ACHN (cell line): ENCODE measurements at places on chromosomes 11 and 22.

- DNase-seq: peak; percentile 48
Measured at GRCh38 chr11:119055901-119056300, 1.1 kb downstream of the HYOU1 start.

DNA sequence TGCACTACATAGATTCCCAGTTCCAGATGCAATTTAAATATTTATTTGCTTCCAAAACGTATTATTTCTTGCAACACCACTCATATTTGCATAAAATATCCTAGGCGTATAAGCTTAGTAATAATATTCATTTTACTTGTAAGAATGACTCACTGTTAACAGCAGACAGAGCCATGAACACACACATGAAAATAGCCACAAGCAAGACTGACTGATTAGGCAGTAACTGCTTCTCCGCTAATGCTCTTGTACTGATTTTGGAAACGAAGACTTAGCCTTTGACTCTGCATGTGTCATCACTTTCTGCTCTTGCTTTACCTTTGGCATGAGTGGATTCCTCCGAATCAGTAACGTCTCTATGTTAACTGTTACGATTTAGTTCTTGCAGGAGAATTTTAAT is 6.0 kb downstream of the OR10Q1 start:
- no peak for DNase-seq

- DNase-seq: no peak
Measured at GRCh38 chr22:31947296-31947695, 3.0 kb downstream of the YWHAH start.

- DNase-seq: no peak
Measured at GRCh38 chr11:97620007-97620406, 1230.2 kb downstream of the JRKL start.

- no peak for DNase-seq
Measured at GRCh38 chr11:65432100-65432650, 9.6 kb downstream of the NEAT1 start.

- DNase-seq: peak; percentile 34
Measured at GRCh38 chr11:117443266-117444186, 115.9 kb downstream of the CEP164 start.

GRCh38 chr11:125569915-125570621 is 791 bp downstream of the EI24 start:
- DNase-seq: peak; percentile 2

DNA sequence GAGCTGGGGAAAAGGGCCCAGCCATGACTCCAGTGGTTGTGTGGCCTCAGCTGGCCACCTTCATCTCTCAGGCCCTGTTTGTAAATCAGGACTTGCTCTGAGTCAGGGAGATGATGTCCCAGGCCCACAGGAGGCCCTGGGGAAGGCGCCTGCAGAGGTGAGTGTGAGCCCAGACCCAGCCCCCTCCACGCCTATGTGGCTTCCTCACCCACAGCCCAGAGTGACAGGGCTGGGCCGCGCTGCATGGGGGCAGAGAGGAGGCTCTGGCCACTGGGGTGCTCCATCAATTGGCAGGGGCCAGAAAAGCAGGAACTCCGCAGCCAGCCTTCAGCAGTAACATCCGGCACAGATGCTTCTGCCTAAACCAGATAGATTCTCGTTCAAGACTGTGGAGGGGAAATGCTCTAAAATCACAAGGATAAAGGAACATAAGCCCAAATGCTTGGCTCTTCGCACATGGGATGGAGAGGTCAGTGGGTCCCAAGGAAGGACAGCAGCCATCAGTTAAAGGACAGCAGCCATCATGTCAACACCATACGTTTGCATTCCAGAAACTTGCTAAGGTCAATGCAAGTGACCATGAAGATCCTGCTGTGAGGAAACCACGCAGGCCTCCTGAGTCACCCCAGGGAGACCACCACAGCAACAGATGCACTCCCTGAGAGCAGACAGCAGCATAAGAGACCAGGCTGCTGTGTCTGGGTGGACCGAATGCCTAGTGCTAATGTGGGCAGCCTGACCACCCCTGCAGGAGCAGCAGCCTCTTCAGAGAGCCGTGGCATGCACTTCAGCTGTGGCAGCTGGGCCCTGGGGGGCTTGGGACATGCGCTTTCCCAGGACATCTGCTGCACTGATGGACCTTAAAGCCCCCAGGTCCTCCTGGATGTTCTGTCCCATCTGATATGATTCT is 28.3 kb downstream of the OSBPL5 start:
- no peak for DNase-seq

DNA sequence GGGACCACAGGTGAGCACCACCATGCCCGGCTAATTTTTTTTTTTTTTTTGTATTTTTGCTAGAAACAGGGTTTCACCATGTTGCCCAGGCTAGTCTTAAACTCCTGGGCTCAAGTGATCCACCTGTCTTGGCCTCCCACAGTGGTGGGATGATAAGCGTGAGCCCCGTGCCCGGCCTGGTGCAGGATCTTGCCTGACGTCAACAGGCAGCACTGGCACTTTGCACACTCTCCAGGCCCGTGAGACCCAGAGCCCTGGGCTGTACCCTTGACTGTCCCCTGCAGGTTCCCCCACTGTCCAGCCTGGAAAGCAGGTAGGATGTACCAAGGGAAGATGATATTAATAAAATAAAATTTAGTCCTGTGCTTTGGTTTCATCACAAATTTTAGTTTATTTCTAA is 29.1 kb upstream of the PANX2 start:
- DNase-seq: no peak

GRCh38 chr11:109680127-109680526 is 258.1 kb downstream of the C11orf87 start:
- no peak for DNase-seq

DNA sequence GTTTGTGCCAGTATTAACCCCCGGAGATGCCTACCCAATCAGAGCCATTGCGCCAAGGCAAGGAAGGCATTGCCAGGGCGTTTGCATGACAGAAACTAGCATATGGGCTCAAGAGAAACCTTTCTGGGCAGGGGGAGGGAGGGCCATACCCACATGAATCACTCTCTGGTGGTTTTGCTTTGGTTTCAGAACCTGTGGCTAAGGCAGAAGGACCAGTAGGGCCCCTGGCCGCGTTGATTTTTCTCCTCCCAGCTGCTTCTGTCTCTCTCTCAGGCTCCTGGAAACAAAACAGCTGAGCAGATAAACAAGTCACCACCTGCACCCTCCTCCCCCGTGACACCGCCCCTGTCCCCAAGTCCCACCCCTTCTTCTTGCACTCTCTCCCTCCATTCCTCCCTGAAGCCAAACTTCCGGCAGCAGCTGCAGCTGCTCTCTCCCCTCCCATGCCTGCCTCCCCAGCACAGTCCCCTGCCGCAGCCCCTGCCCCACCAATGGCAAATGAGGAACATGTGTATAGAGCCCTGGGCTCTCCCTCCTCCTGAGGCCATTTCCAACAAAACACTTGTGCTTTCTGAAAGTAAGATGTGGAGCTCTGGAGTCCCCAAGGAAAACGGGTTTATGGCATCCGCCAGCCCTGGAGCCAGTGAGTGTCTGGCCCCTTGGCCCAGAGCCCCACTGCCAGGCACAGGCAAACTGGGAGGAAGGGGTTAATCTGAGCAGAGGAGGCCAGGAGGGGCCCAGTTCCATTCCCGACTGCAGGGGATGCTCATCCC is 39.0 kb upstream of the ADA2 start:
- no peak for DNase-seq

GRCh38 chr11:12110714-12111548 is 541 bp downstream of the MICAL2 start:
- no peak for DNase-seq

GRCh38 chr11:28735511-28735910 is 627.3 kb downstream of the METTL15 start:
- DNase-seq: no peak

GRCh38 chr11:21653951-21654421 is 538.9 kb upstream of the ANO5 start:
- DNase-seq: no peak

- no peak for DNase-seq
Measured at GRCh38 chr11:134541951-134542350, 129.9 kb upstream of the B3GAT1 start.
